ENCODE measurements at places on chromosomes 4 and X.

- DNase-seq = no peak
Measured at GRCh38 chrX:18933617-18934016, 50.3 kb downstream of the PHKA2 start.

DNA sequence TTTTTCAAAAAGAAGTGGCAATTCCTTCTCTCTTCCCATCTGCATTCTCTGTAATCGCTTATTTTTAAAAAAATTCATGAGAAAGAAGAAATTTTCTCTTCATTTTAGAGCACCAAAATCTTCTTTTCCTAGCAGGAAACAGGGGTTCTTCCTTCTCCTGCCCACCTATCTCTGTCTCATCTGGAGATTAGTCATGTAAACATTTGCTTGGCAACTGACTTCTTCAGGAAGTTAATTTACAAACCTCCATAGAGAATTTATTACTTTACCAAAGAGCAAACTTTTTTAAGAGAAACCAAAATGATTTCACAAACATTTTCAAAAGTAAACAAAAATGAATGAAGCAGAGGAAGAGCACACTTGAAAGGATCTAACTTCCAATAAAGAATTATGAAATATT lies 13.5 kb downstream of the TTC29 start:
- DNase-seq = no peak

DNA sequence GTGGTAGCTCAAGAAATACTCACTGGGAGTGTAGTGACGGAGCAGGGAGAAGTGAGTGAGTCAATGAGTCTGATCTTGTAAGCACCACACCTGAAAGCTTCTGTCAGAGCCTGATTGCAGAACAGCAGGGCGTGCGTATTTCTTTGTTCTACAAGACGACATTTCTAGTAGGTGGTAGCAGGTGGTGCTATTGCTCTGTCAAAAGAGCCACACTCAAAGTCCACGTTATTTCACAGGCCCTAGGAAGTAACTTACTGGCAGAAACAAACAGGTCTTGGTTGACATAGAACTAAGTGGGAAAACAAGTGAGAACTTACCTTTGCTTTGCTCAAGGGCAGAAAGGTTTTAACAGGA lies 46.4 kb upstream of the SPRY1 start:
- no peak for DNase-seq

DNA sequence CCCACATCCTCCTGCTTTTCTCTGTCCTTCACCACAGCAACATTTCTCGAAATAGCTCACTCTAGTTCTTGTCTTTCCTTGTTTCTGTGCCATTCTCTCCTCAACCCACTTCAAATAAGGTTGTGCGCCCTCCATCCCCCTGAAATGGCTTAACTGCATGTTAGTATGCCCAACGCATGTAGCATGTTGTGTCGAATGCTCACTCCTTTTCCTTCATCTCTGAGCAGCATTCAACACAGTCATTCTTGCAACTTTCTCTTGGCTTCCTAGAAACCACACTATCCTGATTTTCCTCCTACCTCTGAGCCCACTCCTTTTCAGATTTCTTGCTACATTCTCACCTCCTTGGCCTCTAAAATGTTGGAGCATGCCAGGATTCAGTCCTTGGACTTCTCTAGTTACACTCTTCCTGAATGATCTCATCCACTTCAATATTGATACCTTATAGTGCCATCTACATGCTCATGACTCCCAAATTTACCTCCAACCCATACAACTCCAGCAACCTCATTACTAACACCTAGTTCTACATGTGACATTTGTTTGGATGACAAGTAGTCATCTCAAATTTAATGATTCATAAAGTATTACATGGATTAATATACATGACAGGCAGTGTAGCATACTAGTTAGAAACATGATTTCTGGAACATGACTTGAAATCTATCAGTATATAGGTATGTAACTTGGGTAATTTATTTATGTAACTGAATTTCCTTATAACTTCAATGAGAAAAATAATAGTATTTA lies 22.3 kb downstream of the RBMX start:
- no peak for DNase-seq

DNA sequence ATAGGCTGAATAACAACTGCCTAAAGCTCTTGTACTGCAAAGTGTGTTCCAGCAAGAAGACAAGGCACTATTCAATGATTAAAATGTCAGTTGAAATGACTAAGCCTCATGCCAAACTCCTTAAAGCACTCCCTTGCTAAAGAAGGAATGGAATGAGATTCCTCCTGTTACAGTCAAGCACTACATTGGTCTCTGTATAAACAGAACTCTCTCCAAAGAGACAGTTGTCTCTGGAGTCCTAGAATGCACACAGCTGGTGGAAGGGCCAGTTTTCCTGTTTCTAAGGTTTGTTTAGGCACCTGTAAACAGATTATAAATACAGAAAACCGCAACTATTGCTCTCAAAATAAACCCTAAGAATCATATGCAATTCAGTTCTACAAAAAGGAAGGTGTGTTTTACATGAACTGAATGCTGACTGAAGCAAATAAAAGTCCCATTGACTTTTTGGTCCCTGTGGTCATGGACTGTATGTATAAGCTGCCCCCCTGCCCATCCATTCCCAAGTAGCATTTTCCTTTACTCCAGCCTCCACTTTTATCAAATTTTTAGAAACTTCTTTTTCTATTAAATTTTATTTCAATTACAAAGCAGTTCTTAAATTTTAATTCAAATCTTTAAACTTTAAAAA lies 47.0 kb downstream of the FAT1 start:
- DNase-seq = no peak

Data from NCI-H446 (cell line).